ENCODE measurements at places on chromosomes 11 and 22.

DNA sequence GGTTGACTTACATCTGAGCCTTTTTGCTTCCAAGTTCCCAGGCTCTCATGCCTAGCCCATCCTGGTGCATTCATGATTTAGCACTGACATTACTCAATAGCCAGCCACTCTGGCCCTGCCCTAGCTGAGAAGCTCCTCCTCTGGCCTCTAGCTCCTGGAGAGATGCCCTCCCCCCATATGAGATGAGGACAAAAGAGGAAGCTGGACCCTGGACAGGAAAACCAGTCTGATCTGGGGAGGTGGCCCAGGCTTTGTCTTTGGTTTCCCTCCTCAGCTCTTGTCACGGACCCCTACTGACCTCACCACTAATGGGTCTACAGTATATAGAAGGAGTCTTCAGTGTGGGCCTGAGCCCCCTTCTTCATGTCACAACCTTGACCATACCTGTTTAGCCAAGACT lies 3.0 kb downstream of the RHOG start:
- DNase-seq = no peak

- DNase-seq = no peak
Observed at GRCh38 chr11:131099746-131100145, 183.5 kb upstream of the SNX19 start.

DNA sequence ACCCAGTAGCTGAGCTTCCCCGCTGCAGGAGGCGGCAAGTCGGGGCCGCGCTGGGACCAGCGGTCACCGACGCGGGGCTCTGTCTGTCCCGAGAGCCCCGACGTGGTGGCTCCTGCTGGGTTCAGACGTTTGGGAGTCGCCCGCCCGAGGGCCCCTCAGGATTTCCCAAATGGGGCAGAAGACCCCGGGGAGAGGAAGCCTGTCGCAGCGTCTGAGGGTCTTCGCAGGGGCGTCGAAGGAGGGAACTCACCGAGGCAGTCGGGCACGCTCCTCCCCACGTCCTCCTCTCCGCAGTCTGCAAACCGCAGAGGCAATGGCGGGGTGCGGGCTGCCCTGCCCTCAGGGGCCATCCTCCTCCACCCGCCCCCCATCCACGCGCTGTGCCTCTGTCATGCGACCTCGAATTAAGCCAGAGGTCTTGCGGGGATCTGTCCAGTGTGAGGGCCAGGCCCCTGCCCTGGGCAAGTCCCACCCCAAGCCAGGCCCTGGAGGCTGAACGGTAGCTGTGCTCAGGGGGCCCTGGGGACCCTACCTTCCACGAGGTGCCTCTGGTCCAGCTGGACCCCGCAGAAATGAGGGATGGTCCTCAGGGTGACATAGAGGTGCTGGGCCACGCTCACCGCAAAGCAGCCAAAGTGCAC lies 12.5 kb downstream of the IL17REL start:
- no peak for DNase-seq

- DNase-seq = no peak
Observed at GRCh38 chr11:111417766-111418435, 38.8 kb upstream of the POU2AF1 start.

- DNase-seq = no peak
Observed at GRCh38 chr11:13440100-13440855, 22.7 kb downstream of the BTBD10 start.

DNA sequence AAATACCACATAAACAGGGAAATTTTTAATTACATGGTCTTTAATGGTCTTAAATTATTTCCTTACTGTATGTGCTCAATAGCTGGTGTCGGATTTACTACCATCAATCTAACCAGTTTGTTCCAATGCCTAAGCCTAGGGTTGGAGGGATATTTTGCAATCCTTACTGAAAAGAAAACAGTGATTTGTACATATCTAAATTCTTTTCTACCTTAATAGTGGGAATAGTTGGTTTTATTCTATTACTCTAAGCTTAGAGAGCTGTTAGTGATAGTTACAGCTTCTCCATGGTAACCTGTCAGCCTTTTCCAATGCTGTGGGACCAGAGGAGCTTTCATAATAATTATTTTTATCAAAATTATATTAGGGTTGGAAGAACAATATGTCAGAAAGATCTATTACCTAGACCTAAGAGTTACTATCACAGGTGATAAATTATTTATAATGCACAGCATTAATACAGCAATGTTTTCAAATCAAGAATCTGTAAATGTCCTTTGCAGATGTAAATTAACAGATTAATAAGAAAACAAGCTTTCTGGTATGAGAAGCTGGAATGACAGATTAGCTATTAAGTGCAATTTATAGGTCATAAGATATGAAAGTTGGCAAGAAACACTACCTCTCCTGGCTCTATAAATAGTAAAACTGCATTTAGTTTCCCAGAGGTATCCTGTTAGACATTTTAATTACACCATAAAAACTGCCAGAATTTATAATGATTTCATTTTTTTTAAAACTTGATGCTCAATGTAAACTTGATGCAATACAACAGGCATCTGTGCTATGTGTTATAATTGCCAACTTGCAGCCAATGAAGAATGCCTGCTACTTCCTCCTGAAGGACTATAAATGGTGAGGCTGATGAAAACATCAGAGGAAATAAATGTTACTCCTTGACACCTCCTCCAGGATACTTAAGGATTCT lies 262.0 kb upstream of the PITPNB start:
- no peak for DNase-seq

GRCh38 chr11:118694185-118694584 lies 14.7 kb upstream of the TREH start:
- no peak for DNase-seq

GRCh38 chr22:44089717-44090570 lies 65.8 kb downstream of the PARVB start:
- no peak for DNase-seq

DNA sequence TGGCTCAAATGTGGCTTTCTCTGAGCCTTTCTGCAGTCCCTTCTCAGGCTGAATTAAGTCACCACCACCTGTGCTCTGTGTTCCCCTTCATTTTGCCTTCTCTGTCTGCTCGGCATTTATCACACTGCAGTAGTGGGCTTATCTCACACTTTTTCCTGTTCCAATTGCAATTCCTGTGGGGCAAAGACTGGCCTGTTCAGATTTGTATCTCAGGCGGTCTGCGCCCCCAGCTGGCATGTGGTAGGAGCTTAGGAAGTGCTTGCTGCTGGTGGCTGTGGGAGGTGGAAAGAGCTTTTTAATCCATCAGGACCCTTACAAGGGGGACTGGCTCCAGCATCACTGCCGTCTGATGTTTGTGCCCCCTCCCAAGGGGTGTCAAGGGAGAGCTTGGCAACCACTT lies 21.2 kb downstream of the BMAL1 start:
- DNase-seq = no peak

Measured in activated CD4-positive, alpha-beta T cell treated with anti-CD3 and anti-CD28 coated beads, Interleukin-2, amount 10 ng/mL, durations not matched to agents 7 days and 5 days (primary cell).